Activated CD4-positive, alpha-beta memory T cell treated with anti-CD3 and anti-CD28 coated beads, Interleukin-2, amount 10 ng/mL, durations not matched to agents 7 days and 5 days (primary cell): ENCODE measurements at places on chromosomes 7 and 10. TPM values are rescaled to one million over a fixed set of nuclear protein-coding genes. Genes with fewer than 3 reads are reported as not detected.

DNA sequence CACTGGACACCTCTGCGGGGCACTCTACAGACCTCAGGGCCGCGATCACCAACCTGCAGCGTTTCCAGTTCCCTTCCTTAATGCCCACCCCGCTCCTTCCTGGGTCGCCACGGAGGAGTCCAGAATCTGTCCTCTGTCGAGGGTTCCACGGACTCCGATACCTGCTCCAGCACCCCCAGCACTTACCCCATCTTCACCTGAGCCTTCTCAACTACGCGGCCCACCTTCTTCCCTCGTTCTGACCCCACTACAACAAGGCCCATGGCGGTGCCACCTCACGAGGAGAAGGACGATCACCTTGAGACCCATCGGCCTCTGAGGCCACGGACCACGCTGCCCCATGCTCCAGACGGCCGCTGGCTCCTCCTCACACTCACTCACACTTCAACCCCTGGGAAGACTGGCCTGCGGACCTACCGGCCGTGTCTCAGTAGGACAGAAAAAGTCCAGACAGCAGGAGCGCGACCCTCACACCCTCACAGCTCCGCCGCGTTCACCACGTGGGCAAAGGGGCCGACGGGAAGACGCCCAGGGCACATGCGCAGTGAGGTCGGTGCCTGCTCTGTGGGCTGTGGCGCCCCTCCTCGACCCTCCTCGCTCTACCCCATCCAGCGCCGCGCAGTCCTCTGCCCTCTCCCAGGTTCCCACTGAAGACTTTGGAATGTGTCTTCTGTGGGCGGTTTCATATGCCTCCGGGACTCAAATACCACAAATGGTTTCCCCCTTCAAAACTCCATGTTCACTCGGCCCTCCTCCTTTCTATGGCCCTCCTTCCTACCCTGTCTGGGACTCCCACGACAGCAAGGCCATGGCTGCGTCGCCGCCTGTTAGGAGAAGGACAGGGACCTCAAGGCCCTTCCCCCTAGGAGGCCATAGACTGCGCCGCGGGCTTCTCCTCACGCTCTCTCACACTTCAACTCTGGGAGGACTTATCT, 193.9 kb upstream of the PHF14 start:
- no peaks in the 10 kb centered on the region for H3K4me1 ChIP-seq
- H3K4me3 ChIP-seq, result no peak overlapping the region
- DNase-seq, result no peak
- H3K27ac ChIP-seq, result no peak overlapping the region

The NME8 gene
- total RNA-seq, result not detected

The PRKAG2 gene
- total RNA-seq, result 25.4 TPM

DNA sequence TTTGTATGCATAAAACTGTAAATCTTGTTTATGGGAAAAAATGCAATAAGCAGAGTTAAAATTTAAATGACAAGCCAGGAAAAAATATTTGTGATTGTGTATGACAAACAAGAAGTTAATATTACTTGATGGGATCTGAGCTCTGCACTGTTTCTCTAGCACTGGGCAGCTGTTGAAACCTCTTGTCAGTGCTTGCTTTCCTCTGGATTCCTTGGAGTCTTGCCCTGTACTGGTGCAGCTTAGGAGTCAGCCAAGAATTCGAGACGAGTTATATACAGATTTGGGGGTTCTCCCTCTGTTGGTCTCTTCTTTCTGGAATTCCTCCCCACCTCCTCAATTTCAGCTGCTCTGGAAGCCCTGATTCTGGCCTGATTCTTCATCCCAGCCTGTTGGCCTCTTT, 24.3 kb upstream of the OPN4 start:
- peaks cover 48% of the 10 kb centered on the region for H3K27me3 ChIP-seq
- H3K4me1 ChIP-seq, result no peaks in the 10 kb centered on the region
- no peak overlapping the region for H3K27ac ChIP-seq
- no peak for DNase-seq

The TMEM196 gene
- total RNA-seq, result not detected

The NKX1-2 gene
- total RNA-seq, result not detected

The SAP25 gene
- 30.0 TPM for total RNA-seq

DNA sequence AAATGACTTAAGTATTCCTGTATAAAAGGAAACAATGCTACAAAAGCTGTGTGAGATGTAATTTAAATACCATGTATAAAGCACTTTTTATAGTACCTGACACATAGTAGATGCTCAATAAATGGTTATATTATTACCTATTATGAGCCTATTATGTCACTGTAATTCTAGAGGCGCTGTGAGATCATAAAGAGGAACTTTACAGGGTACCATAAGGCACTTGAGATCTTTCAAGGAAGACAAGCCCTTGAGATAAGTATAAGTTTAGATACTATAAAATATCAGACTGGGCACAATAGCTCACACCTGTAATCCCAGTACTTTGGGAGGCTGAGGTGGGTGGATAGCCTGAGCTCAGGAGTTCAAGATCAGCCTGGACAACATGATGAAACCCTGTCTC, 38.3 kb downstream of the PTTG1IP2 start:
- no peaks in the 10 kb centered on the region for H3K36me3 ChIP-seq
- no peaks in the 10 kb centered on the region for H3K27me3 ChIP-seq
- H3K4me1 ChIP-seq, result no peaks in the 10 kb centered on the region
- no peak overlapping the region for H3K4me3 ChIP-seq
- H3K27ac ChIP-seq, result no peak overlapping the region

DNA sequence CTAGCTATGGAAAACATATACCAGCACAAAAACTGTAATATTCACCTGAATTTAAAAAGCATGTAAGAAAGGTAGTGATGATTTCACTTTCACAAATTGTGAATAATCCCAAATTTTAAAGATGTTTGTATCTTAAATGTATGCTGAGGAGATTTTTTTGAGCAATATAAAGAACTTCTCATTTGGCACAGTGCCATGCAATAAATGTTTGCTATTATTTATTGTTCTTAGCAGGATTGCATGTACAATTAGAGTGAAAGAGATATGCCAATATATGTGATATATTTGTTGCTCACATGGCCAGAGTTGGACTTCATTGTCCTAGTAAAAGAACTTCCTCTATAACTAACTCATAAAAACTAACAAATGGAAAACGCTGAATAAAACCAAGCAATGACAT, 895.1 kb upstream of the KCND2 start:
- H3K4me1 ChIP-seq, result no peaks in the 10 kb centered on the region
- no peaks in the 10 kb centered on the region for H3K27me3 ChIP-seq
- no peak for DNase-seq
- H3K27ac ChIP-seq, result no peak overlapping the region

The IQUB gene
- not detected for total RNA-seq
